ENCODE measurements at places on chromosomes 3 and 15. TPM values are rescaled to one million over a fixed set of nuclear protein-coding genes. Genes with fewer than 3 reads are reported as not detected.

Gene TMEM45A
- 3.2 TPM for total RNA-seq

Gene HDGFL3
- total RNA-seq, result 38.0 TPM

- DNase-seq, result no peak
- H3K4me3 ChIP-seq, result no peak overlapping the region
- no peak overlapping the region for H3K27ac ChIP-seq
- H3K27me3 ChIP-seq, result no peaks in the 10 kb centered on the region
- H3K4me1 ChIP-seq, result peaks cover 28% of the 10 kb centered on the region
- peaks cover 2% of the 10 kb centered on the region for H3K36me3 ChIP-seq
These were observed 8.4 kb downstream of the ACSBG1 start for GRCh38 chr15:78225783-78226541.

Gene CSTA
- 0.74 TPM for total RNA-seq

GRCh38 chr3:55668359-55668758, 181.3 kb upstream of the WNT5A start:
- H3K4me3 ChIP-seq, result no peak overlapping the region
- H3K36me3 ChIP-seq, result no peaks in the 10 kb centered on the region
- H3K27ac ChIP-seq, result no peak overlapping the region
- no peak for DNase-seq

Gene CISH
- 16.6 TPM for total RNA-seq

DNA sequence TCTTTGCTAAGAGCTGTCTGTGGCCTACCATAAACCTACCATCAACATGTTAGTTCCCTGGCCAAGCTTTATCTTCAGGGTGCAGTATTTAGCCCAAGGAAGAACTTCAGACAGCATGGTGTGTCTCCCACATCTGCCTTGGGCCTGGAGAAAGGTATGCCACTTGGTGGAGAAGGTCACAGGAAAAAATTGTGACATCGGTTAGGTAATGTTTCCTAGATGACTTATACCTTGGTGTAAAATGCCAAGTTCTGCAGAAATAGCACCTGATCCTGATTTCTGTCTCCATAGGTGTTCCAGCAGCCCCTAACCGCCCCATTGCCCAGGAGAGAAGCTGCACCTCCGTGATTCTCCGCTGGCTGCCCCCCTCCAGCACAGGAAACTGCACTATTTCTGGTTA, 33.0 kb upstream of the UMPS start:
- no peak overlapping the region for H3K4me3 ChIP-seq
- H3K4me1 ChIP-seq, result peaks cover 13% of the 10 kb centered on the region
- no peak for DNase-seq
- H3K27me3 ChIP-seq, result no peaks in the 10 kb centered on the region
- no peak overlapping the region for H3K27ac ChIP-seq

Gene GPR15
- total RNA-seq, result not detected

DNA sequence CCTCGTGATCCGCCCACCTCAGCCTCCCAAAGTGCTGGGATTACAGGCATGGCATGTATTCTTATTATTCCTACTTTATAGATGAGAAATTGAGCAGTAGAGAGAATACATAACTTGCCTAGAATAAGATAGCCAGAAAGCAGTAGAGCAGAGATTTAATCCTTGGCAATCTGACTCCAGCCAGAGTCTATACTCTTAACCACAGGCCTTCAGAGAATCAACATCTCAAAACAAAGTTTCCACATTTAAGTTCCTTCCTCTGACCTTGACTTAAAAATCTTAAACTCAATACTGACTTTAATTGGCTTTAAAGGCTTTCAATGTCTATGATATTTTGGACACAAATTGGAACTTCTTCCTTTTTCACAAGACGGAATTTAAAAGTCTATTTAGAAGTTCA, 37.1 kb downstream of the ZNF106 start:
- DNase-seq, result no peak
- peaks cover 92% of the 10 kb centered on the region for H3K4me1 ChIP-seq
- no peaks in the 10 kb centered on the region for H3K27me3 ChIP-seq
- H3K4me3 ChIP-seq, result peak overlapping the region; percentile 65
- no peak overlapping the region for H3K27ac ChIP-seq
- H3K36me3 ChIP-seq, result peaks cover 45% of the 10 kb centered on the region

- no peak for DNase-seq
- peaks cover 45% of the 10 kb centered on the region for H3K4me1 ChIP-seq
- peaks cover 65% of the 10 kb centered on the region for H3K27me3 ChIP-seq
- peak overlapping the region; percentile 90 for H3K27ac ChIP-seq
- H3K4me3 ChIP-seq, result peak overlapping the region; percentile 76
These were observed 299 bp downstream of the PAQR9 start for GRCh38 chr3:142963234-142963515.

Gene KIF23
- 0.38 TPM for total RNA-seq

Gene MST1R
- total RNA-seq, result 1.7 TPM

GRCh38 chr3:35817216-35817615, 177.9 kb downstream of the ARPP21 start:
- no peaks in the 10 kb centered on the region for H3K4me1 ChIP-seq
- H3K27me3 ChIP-seq, result no peaks in the 10 kb centered on the region
- no peaks in the 10 kb centered on the region for H3K36me3 ChIP-seq
- no peak overlapping the region for H3K4me3 ChIP-seq
- no peak for DNase-seq
- no peak overlapping the region for H3K27ac ChIP-seq

- H3K27me3 ChIP-seq, result no peaks in the 10 kb centered on the region
- H3K36me3 ChIP-seq, result no peaks in the 10 kb centered on the region
- no peak for DNase-seq
- H3K4me3 ChIP-seq, result no peak overlapping the region
- no peak overlapping the region for H3K27ac ChIP-seq
These were observed 595.5 kb upstream of the AGTR1 start for GRCh38 chr3:148102156-148102555.

- no peaks in the 10 kb centered on the region for H3K27me3 ChIP-seq
- H3K4me3 ChIP-seq, result no peak overlapping the region
- no peak overlapping the region for H3K27ac ChIP-seq
These were observed 1159.6 kb upstream of the EPHA6 start for GRCh38 chr3:95654570-95655362.

GRCh38 chr15:75942464-75942863, 38.8 kb downstream of the FBXO22 start:
- no peak overlapping the region for H3K27ac ChIP-seq
- H3K4me3 ChIP-seq, result no peak overlapping the region
- H3K36me3 ChIP-seq, result peaks cover 6% of the 10 kb centered on the region
- no peaks in the 10 kb centered on the region for H3K4me1 ChIP-seq
- no peak for DNase-seq
- peaks cover 18% of the 10 kb centered on the region for H3K27me3 ChIP-seq

GRCh38 chr15:72953306-72953705, 99.0 kb upstream of the NEO1 start:
- no peak overlapping the region for H3K4me3 ChIP-seq
- H3K27ac ChIP-seq, result no peak overlapping the region
- DNase-seq, result no peak
- no peaks in the 10 kb centered on the region for H3K36me3 ChIP-seq

Gene LRRN1
- 0.11 TPM for total RNA-seq

Gene DLL4
- total RNA-seq, result 11.1 TPM

DNA sequence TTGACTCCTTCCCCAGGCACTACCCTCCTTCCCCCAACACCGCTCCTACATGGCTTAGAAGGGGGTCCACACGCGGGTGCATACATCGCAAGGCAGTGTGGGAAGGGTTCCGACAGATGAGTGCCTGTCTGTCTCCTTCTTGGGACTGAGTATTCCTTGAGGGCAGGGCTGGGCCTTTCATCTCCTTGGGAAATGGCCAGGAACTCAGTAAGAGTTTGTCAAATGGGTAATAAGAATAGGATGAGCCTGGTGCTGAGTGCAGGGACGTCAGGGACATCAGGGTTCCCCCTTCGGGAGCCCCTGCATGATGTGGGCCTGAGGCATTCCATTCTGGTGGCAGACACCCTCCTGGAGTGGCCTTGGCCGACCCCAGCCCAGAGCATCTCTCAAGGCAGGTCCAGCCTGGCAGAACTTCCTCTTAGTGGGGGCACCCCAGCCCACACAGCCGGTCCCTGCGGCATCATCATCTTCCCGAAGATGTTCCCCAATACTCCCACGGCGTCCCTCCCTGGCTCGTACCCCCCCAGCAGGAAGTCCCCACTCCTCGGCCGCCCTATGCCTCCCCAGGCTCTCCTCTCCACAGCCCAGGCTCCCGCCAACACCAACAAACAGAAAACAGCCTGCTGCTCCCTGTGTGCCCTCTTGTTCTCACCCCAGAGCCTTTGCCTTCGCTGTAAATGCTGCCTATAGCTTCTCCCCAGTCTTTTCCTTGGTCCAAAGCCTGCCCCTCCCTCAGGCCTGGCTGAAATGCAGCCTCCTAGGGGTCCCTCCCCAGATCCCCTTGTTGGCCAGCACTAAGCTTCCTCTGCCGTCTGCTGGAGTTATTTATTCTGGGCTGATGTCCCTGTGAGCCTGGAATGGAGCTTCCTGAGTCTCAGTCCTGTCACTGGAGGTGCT, 67.5 kb upstream of the LCTL start:
- peak overlapping the region; percentile 19 for H3K27ac ChIP-seq
- H3K4me1 ChIP-seq, result peaks cover 16% of the 10 kb centered on the region
- no peak for DNase-seq
- H3K27me3 ChIP-seq, result no peaks in the 10 kb centered on the region
- H3K36me3 ChIP-seq, result no peaks in the 10 kb centered on the region

Gene ATP8B4
- 2.5 TPM for total RNA-seq

Gene SRGAP3
- total RNA-seq, result 10.3 TPM

DNA sequence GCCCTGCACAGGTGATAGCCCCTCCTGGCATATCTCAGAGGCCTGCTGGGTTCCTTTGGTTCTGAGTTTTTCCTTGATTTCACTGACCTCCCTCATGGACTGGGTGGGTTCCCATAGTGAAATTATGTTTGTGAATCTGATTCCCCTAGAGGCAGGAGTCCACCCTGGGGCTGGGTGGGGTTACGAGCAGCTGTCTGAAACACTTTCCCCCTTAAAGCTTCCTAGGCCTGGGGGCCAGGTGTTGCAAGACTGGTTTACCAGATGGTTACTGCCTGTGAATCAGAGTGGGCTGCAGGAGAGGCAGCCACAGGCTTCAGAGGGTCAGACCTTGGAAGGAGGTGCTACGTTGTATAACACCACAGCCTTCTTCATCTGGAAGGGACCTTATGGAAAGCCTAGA, 34.3 kb downstream of the IL20RB start:
- no peak overlapping the region for H3K4me3 ChIP-seq
- no peak overlapping the region for H3K27ac ChIP-seq
- H3K36me3 ChIP-seq, result no peaks in the 10 kb centered on the region
- no peak for DNase-seq

- H3K4me3 ChIP-seq, result no peak overlapping the region
- no peaks in the 10 kb centered on the region for H3K36me3 ChIP-seq
- no peaks in the 10 kb centered on the region for H3K27me3 ChIP-seq
- DNase-seq, result no peak
- no peak overlapping the region for H3K27ac ChIP-seq
These were observed 178.8 kb downstream of the CHST2 start for GRCh38 chr3:143298380-143298779.

GRCh38 chr3:14019459-14019858, 105.2 kb downstream of the CHCHD4 start:
- H3K4me3 ChIP-seq, result no peak overlapping the region
- peaks cover 4% of the 10 kb centered on the region for H3K27me3 ChIP-seq
- no peak for DNase-seq
- H3K27ac ChIP-seq, result no peak overlapping the region
- no peaks in the 10 kb centered on the region for H3K36me3 ChIP-seq

- no peak overlapping the region for H3K4me3 ChIP-seq
- no peaks in the 10 kb centered on the region for H3K36me3 ChIP-seq
- DNase-seq, result no peak
These were observed 559.9 kb downstream of the MAGI1 start for GRCh38 chr3:65478551-65479500.

- H3K36me3 ChIP-seq, result no peaks in the 10 kb centered on the region
- no peak for DNase-seq
- no peak overlapping the region for H3K27ac ChIP-seq
- no peak overlapping the region for H3K4me3 ChIP-seq
These were observed 57.1 kb upstream of the FXR1 start for GRCh38 chr3:180855364-180855763.

GRCh38 chr3:27626596-27627118, 95.5 kb downstream of the EOMES start:
- H3K4me1 ChIP-seq, result peaks cover 21% of the 10 kb centered on the region
- no peaks in the 10 kb centered on the region for H3K27me3 ChIP-seq
- no peaks in the 10 kb centered on the region for H3K36me3 ChIP-seq
- H3K27ac ChIP-seq, result no peak overlapping the region

DNA sequence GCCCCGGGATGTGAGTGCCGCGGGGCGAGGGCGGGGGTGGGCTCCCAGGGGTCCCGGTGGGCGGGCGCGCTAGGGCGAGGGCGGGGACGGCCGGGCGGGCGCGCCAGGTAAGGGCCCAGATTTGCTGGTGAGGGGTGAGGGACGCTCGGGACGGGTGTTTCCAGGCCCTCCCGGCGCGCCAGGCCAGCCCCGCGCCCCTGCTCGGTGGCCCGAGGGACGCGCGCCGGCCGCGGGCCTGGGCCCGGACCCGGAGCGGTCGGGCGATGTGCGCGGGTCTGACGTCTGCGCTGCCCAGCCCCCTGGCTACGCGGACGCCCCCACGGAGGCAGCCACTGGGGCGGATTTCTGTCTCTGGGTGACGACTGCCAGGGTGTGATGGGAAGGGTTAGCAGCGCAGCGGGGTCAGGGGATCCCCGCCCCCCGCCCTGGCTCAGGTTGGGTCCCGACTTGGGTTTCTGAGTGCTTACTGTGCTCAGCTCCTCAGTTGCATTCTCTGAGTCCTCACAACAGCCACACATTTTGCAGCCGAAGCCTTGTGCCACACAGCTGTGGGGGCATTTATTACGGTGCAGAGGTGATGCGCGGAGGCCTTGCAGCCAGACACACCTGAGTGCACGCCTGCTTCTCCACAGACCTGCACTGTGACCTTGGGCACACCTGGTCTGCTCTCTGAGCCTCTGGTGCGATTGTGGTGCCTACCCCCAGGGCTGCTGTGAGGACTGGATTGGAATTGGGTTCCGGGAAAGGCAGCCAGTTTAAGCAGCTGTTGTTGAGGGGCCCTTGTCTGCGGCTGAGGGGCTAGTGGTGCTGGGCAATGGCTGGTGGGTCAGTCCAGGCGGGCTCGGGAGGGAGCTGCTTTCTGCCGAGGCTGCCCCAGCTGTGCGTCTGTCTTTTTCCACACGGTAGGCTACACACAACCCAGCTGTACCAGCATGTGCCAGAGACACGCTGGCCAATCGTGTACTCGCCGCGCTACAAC, 523 bp downstream of the HDAC11 start:
- H3K36me3 ChIP-seq, result no peaks in the 10 kb centered on the region
- H3K4me3 ChIP-seq, result peak overlapping the region; percentile 91
- no peak for DNase-seq
- H3K4me1 ChIP-seq, result peaks cover 51% of the 10 kb centered on the region

GRCh38 chr3:124686028-124686670, 44.1 kb upstream of the UMPS start:
- no peak overlapping the region for H3K4me3 ChIP-seq
- no peak for DNase-seq
- no peaks in the 10 kb centered on the region for H3K27me3 ChIP-seq

Gene SPRED1
- 8.7 TPM for total RNA-seq

Gene RAD51
- 0.88 TPM for total RNA-seq

Gene CKMT1B
- total RNA-seq, result not detected

DNA sequence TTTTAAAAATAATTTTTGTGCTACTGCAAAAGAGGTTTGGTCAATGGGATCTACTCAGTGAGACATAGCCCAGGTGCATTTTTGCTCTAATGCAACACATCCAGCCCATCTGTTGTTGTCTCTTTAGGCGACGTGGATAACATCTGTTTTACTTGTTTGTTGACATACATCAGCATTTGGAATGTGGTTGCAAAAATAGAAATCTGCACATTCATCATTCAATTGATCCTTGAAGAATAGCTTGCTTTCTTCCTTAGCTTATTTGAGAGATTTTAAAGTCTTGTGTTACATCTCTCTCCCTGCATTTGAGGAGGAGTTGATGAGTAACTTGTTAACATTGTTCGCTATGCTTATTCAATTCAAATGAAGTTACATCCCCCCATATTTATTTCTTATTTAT, 1202.3 kb downstream of the NSUN3 start:
- no peak overlapping the region for H3K4me3 ChIP-seq
- no peak overlapping the region for H3K27ac ChIP-seq
- H3K36me3 ChIP-seq, result no peaks in the 10 kb centered on the region
- no peaks in the 10 kb centered on the region for H3K27me3 ChIP-seq
- DNase-seq, result no peak
